ENCODE measurements at places on chromosomes 6 and 20.
A peak's percentile ranks its signal among the peaks of the same experiment; 100 is the strongest.

DNA sequence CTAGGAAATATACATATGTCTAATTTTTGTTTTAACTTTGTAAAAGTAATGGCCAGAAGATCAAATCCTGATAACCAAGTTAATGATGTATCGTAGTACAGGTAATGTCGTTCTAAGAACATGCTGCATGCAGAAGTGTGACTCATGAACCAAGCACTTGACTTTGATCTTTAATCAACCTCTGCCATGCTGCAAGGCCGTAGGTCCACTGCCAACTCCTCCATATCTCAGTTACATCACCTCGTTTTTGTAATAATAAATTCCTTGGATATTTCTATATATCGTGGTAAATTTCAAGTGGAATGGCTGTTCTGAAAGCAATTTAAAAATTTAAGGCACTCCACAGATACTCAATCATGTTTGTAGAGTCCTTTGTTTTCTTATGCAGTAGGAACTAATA, 771.7 kb downstream of the EPHA7 start:
- DNase-seq: no peak

- no peak for DNase-seq
These were observed 1.4 kb downstream of the MAPK13 start for GRCh38 chr6:36131511-36132245.

GRCh38 chr6:116975600-116975999, 98.6 kb downstream of the RFX6 start:
- DNase-seq: no peak

DNA sequence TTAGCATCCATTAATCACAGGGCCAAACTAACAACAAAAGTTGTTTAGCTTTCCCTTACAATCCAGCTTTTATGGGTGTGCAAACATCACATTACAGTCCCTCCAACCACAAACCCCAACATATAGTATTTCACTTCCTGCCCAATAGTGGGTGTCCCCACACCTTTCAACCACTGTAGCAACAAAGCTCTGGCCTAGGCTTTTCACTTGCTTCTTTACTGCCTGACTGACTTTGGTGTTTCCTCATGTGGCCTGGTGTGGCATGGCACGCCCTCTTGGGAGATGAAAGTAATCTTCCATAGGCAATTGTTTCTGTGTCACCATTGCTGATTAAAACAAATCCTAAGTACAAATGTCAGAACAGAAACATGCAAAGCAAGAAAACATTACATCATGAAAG, 46.3 kb downstream of the MCM8 start:
- DNase-seq: peak; percentile 75

DNA sequence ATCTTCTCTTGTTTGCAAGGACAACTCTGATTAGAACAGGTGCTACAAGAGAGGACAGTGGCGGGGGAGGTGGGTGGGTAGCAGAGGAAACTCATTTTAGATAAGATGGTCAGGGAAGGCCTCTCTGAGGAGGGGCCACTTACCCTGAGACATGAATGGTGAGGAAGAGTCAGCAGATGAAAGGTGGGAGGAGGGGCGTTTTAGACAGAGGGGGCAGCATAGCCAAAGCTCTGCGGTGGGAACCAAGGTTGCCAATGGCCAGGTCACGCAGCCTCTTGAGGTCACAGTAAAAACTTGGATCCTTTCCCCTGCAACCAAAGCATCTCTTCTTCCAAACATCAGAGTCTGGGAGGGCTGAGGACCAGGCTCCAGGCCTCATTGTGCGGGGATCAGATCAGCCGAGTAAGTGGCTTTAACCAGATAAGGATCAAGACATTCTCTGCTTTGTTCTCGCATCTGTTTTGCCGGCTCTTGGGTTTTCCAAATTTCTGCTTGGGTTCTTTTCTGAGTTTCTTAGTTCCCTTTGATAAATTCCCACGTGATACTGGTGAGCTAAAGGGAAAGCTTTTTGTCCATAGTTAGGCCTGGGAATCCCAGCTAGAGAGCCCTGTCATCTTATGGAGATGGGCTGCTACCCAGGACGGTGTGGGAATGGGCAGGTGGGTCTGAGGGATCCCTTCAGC, 5.5 kb upstream of the CD40 start:
- DNase-seq: no peak

GRCh38 chr6:68880050-68880813, 245.2 kb downstream of the ADGRB3 start:
- no peak for DNase-seq

DNA sequence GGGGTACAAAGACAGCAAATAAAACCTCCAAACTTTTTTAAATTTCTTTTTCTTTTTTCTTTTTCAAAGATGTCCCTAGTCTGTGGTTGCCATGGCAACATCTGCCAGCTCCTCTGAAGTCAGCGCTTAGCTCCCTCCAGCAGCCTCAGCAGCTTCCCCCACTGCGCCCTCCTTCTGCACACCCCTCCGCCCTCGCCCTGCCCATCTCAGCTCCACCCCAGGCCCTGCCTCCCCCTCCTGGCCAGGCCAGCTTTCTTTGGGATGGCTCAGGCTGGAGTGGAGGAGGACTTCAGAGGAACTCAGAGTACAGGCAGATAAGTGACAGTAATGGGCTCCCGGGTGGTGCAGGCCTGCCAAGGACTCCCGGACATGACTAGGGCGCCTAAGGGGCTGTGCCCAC, 104.6 kb downstream of the LRFN2 start:
- DNase-seq: no peak

- DNase-seq: no peak
These were observed 7.7 kb upstream of the PM20D2 start for GRCh38 chr6:89138173-89138572.

GRCh38 chr6:147108259-147108910, 95.8 kb upstream of the STXBP5 start:
- DNase-seq: no peak

GRCh38 chr6:6596529-6597328, 8.2 kb downstream of the LY86 start:
- DNase-seq: no peak

DNA sequence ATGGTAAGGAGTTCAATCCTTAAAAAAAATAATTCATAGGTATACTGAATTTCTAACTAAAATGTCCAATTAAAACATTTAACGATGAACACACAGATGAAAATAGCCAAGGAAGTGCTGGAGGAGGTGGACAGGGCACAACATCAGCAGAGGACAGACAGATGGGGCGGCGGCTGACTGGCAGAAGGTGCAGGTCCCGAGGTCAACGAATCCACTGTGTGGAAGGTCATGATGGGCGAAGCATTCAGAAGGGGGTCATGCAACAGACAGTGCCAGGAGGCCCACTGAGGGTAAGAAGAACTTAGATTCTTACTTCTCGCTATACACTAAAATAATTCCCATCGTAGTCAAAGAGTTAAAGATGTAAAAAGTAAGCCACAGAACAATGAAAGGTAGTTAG, 34.2 kb upstream of the FRMD1 start:
- no peak for DNase-seq

GRCh38 chr6:6331946-6332601, 11.6 kb upstream of the F13A1 start:
- no peak for DNase-seq

GRCh38 chr6:71737953-71738352, 148.4 kb upstream of the RIMS1 start:
- no peak for DNase-seq

GRCh38 chr20:20375862-20376261, 8.0 kb downstream of the INSM1 start:
- no peak for DNase-seq

DNA sequence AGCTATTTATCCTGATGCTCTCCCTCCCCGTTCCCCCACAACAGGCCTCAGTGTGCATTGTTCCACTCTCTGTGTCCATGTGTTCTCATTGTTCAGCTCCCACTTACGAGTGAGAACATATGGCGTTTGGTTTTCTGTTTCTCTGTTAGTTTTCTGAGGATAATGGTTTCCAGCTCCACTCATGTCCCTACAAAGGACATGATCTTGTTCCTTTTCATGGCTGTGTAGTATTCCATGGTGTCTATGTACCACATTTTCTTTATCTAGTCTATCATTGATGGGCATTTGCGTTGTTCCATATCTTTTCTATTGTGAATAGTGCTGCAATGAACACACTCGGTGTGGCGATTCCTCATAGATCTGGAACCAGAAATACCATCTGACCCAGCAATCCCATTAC, 225.9 kb upstream of the CDH4 start:
- no peak for DNase-seq

- DNase-seq: no peak
These were observed 265.9 kb downstream of the BMP7 start for GRCh38 chr20:57000441-57000968.

DNA sequence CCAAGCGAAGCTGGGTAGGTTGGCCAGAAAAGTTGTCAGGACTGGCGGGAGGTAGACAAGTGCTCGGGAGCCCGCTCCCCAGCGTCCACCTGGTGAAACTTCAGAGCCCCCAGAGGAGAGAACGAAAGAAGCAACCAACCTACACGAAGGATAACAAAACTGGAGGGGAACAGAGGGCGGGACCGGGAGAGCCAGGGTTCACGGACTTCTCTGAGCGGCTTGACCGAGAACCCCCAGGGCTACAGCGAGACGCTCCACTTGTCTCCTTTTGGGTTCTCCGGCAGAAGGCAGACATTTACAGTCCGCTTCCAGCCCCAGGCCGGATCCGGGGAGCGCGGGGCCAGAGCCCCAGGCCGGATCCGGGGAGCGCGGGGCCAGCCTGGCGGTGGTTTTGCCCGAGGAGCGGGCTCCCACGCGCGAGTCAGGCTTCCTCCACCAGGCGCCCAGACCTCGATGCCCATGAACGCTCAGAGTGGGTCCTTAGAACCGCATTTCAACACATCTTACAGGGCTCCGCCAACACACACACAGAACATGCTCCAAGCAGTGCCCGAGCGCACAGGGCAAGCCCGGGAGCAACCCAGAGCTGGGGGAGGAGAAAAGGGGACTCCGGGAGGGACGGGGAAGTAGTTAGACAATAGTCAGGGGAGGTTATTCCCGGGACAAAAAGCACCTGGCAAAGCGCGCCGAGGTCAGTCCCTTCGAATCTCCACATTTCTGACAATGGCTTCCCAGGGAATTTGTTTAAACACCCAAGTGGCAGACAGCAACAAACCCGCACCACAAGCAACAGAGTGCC, 1.1 kb downstream of the PTPRK start:
- no peak for DNase-seq

GRCh38 chr20:13288357-13288756, 67.3 kb downstream of the ISM1 start:
- DNase-seq: no peak

- no peak for DNase-seq
These were observed 26.2 kb upstream of the HDAC2 start for GRCh38 chr6:113997116-113997515.

DNA sequence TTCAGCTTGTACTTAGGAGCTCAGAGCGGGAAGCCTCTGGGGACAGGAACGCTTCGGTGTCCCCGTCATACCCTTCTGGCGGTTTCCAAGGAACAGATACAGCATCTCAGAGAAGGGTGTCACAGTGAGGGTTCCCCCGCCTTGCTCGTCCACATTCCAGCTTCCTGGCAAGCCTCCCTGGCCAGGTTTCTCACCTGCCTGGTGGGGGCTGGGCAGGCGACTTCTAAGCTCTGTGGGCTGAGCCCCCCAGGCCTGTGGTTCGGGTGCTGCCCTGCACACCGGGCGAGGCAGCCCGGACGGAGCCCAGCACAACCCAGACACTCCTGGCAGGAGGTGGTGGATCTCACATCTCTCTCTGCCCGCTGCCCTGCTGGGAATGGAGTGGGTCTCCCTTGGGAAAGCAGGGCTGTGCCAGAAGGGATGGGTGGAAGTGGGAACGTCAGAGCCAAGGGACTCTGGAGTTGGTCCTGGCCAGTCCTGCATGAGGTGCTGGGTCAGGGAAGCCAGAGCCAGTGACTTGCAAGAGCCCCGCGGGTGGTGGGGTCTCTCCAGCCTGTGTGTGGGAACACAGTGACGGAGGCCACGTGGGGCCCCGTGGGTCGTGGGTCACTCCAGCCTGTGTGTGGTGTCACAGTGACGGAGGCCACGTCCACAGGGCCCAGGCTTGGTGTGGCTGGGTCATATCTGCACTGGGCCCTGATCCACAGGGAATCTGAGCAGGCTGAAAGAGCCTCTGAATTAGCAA, 47.7 kb upstream of the SMOC2 start:
- no peak for DNase-seq

DNA sequence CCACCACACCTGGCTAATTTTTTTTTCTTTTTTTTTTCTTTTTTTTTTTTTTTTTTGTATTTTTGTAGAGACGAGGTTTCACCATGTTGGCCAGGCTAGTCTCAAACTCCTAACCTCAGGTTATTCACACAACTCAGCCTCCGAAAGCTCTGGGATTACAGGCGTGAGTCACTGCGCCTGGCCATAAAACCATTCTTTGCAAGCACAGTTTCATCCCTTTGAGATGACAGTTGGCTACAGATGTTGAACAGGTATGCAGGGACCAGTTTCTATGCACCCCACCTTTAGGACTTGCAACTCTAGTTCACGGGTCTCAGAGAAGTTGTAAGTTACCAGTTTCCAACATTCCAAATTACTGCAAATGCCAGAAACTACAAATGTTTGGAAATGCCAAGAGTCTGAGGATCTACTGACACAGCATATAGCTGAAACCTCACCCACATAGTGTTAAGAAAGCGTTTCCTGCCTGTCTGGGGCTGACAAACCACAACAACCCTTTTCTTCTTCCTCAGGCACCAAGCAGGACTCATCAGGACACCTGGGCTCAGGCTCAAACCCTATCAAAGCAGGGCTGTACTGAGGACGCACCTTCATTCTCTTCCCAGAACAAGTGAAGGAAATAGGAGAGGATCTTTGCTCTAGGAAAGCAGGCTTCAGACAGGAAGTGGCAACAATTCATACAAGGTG, 22.9 kb downstream of the ARHGAP18 start:
- DNase-seq: no peak

GRCh38 chr20:35316086-35316485, 23.9 kb upstream of the FAM83C start:
- DNase-seq: no peak

DNA sequence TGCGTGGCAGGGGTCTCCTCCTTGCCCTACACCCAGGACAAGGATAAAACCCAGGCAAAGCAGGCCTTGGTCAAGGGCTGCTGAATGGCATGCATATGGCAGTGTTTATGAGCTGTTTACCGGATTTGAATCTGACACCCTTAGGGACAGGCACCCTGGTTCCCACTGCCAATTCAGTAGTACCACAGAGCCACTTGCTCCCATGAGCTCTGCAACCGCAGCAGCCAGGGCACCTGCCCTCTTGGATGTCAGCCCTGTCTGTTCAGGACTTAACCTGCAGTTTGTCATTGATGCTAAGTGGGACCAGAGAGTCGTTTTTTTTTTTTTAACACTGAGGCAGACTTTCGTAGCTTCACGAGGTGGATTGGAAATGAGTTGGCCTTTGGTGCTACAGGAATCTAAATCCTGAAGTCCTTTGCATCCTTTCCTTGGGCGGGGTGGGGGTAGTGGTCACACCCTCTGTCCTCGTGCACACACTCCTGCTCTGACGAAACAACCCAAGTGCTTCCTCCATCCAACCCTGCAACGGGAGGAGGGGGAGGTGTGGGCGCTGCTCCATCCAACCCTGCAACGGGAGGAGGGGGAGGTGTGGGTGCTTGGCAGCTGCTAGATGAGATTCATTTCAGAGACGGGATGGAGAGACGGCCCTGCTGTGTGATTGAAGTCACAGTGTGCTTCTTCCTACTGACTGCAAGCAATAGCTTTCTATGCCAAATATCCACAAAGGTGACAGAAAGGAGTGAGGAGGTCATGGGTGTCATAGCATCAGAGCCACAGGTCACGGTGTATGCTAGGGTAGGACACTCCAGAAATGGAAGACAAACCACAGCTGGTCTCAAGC, 166.5 kb downstream of the SMOC2 start:
- DNase-seq: no peak

GRCh38 chr6:154606457-154606856, 96.0 kb upstream of the CNKSR3 start:
- peak; percentile 47 for DNase-seq

Data from T-helper 1 cell (primary cell).